Activated CD4-positive, alpha-beta T cell treated with anti-CD3 and anti-CD28 coated beads, Interleukin-2, amount 10 ng/mL, durations not matched to agents 7 days and 5 days (primary cell): ENCODE measurements at places on chromosomes 1 and 21. TPM values are rescaled to one million over a fixed set of nuclear protein-coding genes. Genes with fewer than 3 reads are reported as not detected.

The NTMT2 gene
- not detected for total RNA-seq

The AIRE gene
- total RNA-seq = 0.30 TPM

The ANKRD65 gene
- total RNA-seq = not detected

The S100A2 gene
- 1.8 TPM for total RNA-seq

The GNG4 gene
- total RNA-seq = 0.42 TPM

The CNKSR1 gene
- 7.5 TPM for total RNA-seq

The AMPD2 gene
- total RNA-seq = 120 TPM

The UTS2 gene
- total RNA-seq = not detected

The GABRD gene
- total RNA-seq = not detected

The NPHS2 gene
- total RNA-seq = not detected

The CFHR4 gene
- total RNA-seq = not detected

The CLEC20A gene
- total RNA-seq = not detected

The CALML6 gene
- 0.47 TPM for total RNA-seq

The PPFIA4 gene
- total RNA-seq = 13.7 TPM

The S100PBP gene
- 65.8 TPM for total RNA-seq

The BEND5 gene
- total RNA-seq = 2.5 TPM

The ASCL5 gene
- not detected for total RNA-seq

The C1orf53 gene
- total RNA-seq = 1.2 TPM

The SLC2A1 gene
- total RNA-seq = 109 TPM

The SH2D1B gene
- total RNA-seq = not detected

The SFN gene
- 2.4 TPM for total RNA-seq

The CD52 gene
- 1,924 TPM for total RNA-seq

The CCDC190 gene
- total RNA-seq = not detected

The LHX4 gene
- total RNA-seq = not detected

The CFHR2 gene
- total RNA-seq = not detected

The ANGPTL3 gene
- total RNA-seq = not detected

The RGSL1 gene
- not detected for total RNA-seq

The MSH4 gene
- 0.40 TPM for total RNA-seq

The SPATA1 gene
- 2.3 TPM for total RNA-seq

The ATP6V0B gene
- 112 TPM for total RNA-seq

The VCAM1 gene
- not detected for total RNA-seq

The ZNF593OS gene
- total RNA-seq = not detected

The GJC2 gene
- total RNA-seq = 0.40 TPM

The RGS4 gene
- total RNA-seq = not detected

The EXO1 gene
- total RNA-seq = 41.3 TPM

The AMY2A gene
- total RNA-seq = not detected

The NFASC gene
- total RNA-seq = not detected

The SNIP1 gene
- total RNA-seq = 27.6 TPM

The MIXL1 gene
- not detected for total RNA-seq

The TMEM51 gene
- total RNA-seq = not detected

The CFHR3 gene
- not detected for total RNA-seq

The IVL gene
- total RNA-seq = not detected

The UAP1 gene
- total RNA-seq = 12.3 TPM

The CRNN gene
- not detected for total RNA-seq

The TTC24 gene
- total RNA-seq = 2.9 TPM

The HAO2 gene
- total RNA-seq = not detected

The STIL gene
- 51.3 TPM for total RNA-seq

The EFNA3 gene
- total RNA-seq = 2.3 TPM

The WNT9A gene
- total RNA-seq = 0.40 TPM

The SRSF11 gene
- 188 TPM for total RNA-seq

The DUSP23 gene
- total RNA-seq = 22.9 TPM

The PARK7 gene
- 232 TPM for total RNA-seq

The PROK1 gene
- total RNA-seq = not detected

The KCNN3 gene
- total RNA-seq = 0.17 TPM

The ELAPOR1 gene
- total RNA-seq = 6.3 TPM

The MAST2 gene
- 26.3 TPM for total RNA-seq

The SPATA17 gene
- total RNA-seq = not detected
